ENCODE measurements at places on chromosomes 4 and X.

DNA sequence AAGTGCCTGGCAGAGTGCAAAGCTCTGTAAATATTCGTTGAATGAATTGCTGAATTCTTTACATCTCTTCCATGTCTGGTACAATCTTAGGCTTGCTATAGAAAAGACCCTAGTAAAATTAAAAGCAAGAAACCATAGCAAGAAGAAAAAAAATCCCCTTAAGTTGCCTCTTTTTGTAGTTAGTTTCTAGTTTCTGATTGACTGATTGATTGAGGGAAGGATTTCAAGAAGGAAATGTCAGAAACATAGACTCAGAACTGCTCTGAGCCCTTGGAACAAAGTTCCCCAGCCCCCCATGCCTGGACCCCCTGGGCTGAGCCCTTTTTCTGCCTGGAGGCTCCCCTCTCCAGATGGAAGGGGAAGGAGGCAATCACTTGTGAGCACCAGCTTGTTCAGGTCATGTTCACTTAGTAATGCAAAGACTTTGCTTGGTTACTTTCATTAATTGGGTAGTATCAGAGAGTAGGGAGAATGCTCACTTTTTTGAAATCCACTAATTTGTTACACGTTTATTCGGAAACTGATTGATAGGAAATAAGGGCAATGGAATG is 35.6 kb downstream of the DAPP1 start:
- DNase-seq, result no peak

DNA sequence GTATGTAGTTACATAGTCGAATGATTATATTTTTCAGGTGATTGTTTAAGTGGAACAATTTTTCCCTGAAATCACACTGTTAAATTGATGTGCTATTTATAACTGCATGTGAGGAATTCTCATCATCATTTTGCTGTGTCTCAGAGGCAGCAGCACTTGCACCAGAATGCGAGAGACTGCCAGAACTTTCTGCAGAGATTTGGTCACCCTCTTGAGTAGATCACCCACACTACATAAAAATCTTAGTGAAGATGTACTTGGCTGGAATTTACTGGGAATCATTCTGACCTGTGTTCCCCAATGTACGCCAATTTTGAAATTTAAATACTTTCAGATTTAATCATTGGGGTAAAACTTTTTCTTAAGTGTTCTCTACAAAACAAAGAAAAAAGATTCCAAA is 5.4 kb downstream of the UGT2B4 start:
- DNase-seq, result no peak

- no peak for DNase-seq
Observed at GRCh38 chrX:15679246-15679645, 14.6 kb upstream of the CLTRN start.

- DNase-seq, result no peak
Observed at GRCh38 chr4:2848449-2848848, 4.8 kb downstream of the ADD1 start.

DNA sequence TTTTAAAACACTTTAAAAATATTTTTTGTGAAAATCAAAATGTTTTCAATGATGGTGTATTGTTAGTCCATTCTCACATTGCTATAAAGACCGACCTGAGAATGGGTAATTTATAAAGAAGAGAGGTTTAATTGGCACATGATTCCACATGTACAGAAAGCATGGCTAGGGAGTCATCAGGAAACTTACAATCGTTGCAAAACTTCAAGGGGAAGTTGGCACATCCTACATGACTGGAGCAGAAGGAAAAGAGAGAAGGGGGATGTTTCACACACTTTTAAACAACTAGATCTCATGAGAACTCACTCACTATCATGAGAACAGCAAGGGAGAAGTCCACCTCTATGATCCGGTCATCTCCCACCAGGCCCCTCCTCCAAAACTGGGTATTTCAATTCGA is 110.7 kb downstream of the TMEM47 start:
- no peak for DNase-seq

GRCh38 chrX:132188175-132188574 is 31.1 kb downstream of the RAP2C start:
- no peak for DNase-seq

DNA sequence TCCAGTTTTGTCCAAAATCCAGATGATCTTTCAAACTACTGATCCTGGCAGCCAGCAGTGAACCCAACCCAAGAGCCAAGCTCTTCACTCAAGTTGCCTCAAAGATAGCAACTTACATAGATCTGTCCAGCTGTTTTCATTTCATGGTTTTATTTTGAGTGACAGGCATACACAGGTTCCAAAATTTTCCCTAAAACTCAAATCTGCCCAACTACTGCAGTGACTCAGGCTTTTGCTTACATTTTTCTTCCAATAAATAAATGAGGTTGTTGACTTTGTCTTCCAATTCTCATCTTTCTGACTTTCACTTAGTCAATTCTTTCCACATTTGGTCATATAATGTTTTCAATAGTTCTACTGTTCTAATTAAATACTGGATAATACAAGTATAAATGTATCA is 158.8 kb downstream of the TECRL start:
- DNase-seq, result no peak

DNA sequence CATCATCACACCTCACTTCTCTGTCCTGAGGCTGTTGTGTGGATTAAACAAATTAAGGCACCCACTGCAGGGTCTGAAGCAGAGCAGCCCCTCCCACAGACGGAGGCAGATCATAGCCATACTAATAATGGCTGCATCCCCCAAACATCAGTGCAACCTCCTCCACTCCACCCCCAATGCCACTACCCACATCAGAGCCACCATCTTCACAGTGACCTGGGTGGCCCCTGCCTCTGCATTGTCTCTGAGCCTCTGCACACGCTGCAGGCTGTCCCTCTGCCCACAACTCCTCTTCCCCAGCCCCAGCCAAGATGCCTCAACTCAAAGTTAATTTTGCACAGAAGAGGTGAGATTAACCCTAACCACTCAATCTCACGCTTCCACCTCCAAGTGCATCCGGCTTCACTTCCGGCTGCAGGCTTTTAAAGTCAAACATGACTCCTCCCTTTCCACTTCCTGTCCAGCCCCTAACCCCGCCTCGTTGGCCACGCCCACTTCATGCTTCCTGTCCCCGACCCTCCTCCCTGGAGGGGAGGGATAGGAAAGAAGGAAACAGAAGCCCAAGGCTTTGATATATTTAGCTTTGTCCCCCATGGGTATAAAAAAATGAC is 22.7 kb downstream of the JAKMIP1 start:
- no peak for DNase-seq

GRCh38 chr4:12359420-12359819 is 930.7 kb upstream of the HS3ST1 start:
- DNase-seq, result no peak

- no peak for DNase-seq
Observed at GRCh38 chrX:120023259-120023658, 54.2 kb downstream of the RHOXF2B start.

DNA sequence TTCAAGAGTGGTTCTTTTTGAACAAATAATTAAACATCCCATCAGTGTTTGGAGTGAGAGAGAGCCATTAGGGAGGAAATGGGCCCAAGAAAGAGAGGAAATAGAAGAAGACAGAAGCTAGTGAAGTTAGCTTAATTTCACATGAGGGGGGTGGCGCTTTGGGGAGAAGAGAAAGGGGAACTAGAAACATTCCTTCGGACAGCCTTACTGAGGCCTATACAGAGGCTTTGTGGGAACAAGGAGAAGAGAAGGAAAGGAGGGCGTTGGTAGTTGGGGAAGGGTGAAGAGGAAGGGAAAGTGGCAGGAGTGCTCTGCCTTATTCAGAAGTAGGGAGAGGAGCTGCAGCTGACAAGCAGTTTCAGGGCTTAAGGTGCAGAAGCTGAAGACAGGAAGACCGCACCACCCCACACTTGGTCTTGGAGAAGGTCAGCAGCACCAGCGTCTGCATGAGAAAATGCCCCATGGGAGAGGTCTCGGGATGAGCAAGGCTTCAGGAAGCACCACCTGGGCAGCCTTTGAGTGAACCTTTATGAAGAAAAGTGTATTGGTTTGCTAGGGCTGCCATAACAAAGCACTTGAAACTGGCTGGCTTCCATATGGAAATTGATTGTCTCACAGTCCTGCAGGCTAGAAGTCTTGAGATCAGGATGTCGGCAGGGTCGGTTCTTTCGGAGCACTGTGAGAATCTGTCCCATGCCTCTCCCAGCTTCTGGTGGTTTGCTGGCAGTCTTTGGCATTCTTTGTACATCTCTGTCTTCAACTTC is 85.1 kb downstream of the KIT start:
- no peak for DNase-seq
